AG09319 (cell line): ENCODE measurements at places on chromosomes 1 and 21.

DNA sequence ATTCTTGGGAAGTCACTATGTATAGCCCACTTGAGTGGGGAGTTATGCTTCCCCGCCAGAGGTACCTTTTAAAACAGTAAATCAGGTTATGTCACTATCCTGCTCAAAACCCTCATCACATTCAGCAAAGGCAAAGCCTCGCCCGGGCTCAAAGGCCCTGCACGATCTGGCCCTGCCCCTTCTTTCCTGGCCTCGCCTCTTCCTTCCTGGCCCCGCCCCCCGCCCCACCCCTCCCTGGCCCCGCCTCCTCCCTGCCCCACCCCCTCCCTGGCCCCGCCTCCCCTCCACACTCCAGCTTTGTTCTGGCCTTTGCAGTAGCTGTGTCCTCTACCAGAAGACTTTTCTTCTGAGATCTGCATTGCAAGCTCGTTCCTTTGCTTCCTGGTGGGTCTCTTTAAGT lies 6.6 kb downstream of the LDLRAD2 start:
- DNase-seq = no peak

- DNase-seq = no peak
These were observed 65.2 kb upstream of the ST6GALNAC5 start for GRCh38 chr1:76802094-76802493.

- no peak for DNase-seq
These were observed 150.2 kb upstream of the ARHGEF16 start for GRCh38 chr1:3304246-3304645.

DNA sequence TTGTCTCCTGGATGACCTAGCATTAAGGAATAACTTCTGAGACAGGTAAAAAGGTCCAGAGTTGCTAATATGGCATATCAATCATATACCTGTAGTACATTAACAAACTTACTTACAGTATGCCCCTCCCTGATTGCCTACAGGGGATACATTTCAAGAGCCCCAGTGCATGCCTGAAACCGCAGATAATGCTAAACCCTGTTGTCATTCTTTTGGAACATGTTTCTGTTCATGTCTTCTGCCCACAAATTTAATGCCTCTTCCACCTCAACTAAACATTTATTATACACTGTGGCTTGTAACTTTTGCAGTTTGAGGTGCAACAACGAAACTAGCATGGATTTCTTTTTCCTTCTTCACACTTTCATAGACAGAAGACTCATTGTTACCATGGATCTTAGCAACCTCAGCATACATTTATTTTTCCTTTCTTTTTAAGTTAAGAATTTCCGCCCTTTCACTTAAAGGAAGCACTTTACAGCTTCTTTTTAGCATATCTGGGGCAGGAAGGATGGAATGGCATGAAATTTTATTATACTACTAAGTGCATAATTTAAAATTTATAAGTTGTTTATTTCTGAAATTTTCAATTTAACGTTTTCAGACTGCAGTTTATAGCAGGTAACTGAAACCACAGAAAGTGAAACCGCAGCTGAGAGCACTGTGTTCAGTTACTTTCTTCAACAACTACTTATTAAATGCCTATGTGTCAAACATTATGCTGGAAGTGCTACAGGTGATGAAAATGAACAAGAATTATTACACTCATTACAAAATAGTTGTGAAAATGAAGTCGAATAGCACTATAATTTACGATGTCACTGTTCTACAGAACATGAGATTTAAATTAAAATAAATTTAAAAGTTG lies 25.3 kb downstream of the F13B start:
- DNase-seq = no peak

- DNase-seq = no peak
These were observed 57.9 kb downstream of the RNF187 start for GRCh38 chr1:228544921-228545591.

DNA sequence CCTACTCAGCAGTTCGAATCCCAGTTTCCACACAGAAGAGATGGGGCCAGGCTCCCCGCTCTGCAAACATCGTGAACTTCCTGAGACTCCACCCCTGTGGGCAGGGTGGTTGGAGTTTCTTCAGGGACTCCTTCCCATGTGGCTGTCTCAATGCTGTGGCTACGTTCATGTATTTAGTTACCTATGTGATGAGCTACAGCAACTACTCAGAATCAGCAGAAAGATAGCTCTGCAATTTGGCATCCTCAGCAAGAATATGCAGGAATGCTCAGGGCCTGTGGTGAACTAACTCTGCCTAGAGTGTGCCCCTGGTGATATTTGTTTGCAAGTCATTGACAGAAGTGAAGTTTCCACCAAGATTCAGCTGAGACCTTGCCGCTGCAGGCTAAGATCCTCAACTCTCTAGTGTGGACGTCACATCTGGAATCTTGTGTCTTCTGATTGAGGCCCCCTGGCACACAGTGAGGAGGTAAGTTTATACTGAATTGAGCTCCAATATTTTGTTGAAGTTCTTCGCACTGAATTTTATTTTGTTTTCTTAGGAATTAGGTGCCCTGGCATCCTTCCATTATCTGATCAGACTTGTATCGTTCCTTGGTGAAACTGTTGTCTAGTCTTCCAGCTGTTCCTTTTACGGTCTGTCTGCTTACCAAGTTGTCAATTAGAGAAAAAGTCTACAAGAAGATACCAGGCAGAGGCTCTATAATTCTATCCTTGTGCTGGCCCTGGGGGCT lies 8.2 kb upstream of the GLRX2 start:
- DNase-seq = no peak

DNA sequence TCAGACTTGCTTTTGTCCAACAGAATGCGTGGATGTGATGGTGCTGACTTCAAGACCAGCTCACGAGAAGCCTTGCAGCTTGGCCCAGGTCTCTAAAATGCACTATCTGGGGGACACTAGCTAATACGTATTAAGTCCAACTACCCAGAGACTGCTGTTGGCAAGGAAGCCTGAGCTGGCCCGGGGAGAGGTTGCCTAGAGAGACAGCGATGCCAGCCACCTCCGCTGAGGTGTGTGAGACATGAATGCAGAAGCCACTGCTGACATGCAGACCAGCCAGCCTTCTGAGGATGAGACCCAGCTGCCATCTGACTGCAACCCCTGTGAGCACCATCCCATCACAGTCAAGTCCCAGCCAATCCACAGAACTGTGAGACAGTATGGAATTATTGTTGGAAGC lies 32.5 kb downstream of the THAP3 start:
- no peak for DNase-seq

DNA sequence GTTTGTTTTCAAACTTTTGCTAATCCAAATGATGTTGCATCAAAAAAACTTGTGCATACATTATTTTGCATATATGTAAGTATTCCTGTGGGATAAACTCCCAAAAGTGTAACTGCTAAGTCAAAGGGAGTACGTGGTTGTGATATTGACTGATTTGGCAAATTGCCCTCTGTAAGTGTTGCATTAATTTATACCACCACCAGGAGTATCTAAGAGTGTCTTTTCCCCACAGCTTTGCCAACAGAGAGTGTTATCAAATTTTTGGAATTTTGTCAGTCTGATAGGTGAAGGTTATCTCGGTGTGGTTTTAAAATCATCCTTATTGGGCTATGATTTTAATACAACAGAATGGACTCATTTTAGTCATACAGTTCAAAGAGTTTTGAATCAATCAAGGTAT lies 30.1 kb upstream of the PARP1 start:
- no peak for DNase-seq

- no peak for DNase-seq
These were observed 626 bp downstream of the CXADR start for GRCh38 chr21:17513214-17514123.

DNA sequence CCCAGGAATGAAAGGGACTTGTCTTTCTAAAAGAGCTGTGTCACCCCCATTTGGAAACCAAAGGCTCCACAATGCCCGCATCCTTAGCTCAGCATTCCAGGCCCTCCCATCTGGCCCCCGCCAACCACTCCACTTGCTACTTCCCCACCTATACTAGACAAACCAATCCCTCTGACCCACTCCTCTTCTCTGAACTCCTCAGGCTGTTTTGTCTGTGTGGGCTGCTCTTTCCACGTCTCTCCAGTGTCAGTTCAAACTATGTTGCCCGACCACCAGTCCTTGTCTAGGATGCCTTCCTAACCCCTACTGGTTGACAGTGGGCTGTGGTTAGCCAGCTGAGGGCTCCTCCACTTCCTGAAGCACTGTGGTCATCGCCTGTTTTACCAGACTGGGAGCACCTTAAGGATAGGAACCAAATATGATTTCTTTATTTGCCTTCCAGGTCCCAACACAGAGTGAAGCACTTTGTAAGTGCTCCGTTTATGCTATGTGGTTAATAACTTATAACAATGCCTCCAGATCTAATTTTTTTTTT lies 8.1 kb upstream of the COA7 start:
- no peak for DNase-seq

DNA sequence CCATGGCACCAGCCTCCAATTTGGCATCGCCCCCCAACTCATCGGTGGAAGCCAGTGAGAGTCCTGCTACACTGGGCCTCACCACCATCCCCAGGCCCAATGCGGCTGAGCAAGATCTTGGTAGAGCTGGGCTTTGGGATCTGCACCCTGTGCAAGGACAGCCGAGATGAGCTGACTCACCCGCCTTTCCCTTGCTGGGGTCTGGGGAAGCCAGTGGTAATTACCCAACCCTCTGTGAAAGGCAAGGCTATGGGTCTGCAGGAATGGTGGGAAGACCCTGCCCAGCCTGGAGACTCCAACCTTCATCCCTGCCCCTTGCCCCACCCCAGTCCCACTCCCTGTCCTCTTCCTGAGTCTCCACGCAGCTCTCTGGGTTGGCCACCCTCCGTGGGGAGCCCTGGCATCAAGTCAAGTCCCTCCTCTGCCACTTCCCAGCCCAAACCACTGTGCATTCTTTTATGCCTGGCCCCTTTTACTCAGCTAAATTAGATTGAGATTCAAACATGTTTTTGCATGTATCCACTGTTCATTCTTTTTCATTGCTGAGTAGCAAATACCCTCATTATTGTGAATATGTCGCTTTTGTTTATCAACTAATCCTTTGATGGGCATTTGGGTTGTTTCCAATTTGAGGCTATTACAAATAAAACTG lies 8.8 kb downstream of the SMCP start:
- DNase-seq = no peak

GRCh38 chr1:17116643-17117042 lies 2.6 kb downstream of the PADI2 start:
- DNase-seq = no peak

DNA sequence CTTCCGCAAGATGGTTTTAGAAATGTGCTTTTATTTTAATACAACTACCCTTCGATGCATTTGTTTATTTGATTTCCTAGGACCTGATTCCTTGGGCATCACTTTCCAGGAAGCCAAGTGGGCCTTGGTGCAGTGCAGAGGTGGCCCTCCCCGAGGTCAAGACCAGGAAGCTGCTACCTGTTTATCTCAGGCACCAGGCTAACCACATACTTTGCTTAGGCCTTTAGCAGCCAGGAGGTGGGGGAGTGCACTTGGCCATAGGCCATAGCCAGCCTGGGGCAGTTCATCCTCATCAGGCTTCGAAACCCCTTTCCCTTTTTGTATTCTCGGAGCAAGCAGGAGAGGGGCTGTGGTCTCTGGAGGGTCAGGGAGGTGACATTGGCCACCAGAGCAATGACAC lies 45.4 kb downstream of the SMYD2 start:
- DNase-seq = no peak

- no peak for DNase-seq
These were observed 38.5 kb downstream of the CRB1 start for GRCh38 chr1:197306381-197307062.

DNA sequence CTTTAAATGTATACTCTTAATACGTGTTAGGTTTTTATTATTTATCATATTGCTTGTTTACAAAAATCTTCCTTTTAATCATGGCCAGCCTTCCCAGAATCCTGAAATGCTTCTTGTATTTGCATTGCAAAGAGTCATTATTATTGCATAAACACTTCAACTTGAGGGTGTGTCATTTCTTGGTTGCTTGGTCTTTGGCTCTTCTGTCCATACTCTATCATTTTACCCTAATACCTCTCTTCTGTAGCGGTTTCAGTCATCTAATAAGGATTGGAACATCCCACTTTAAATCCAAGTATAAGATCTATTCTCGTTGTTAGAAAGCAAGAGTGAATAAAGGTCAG lies 200.6 kb upstream of the CACYBP start:
- no peak for DNase-seq

- DNase-seq = no peak
These were observed 22.7 kb upstream of the TRIM67 start for GRCh38 chr1:231139125-231139649.

DNA sequence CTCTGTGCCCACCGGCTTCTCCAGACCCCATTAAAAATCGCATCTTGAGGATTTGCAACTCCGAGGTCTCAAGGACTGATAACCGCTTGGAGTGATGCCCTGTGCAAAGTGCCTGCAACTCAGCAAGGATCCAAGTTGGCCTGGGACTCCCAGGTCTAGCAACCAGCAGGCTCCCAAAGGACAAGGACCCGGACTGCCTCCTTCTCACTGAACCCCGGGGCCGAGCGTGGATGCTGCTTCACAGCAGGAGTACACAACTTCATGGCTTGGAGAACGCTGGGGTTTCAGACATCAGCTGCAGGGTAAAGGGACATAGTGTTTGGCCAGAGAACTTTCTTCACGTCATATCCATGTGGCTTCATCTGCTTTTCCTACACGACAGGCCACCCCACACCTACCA lies 65.2 kb downstream of the ATP5PO start:
- no peak for DNase-seq

DNA sequence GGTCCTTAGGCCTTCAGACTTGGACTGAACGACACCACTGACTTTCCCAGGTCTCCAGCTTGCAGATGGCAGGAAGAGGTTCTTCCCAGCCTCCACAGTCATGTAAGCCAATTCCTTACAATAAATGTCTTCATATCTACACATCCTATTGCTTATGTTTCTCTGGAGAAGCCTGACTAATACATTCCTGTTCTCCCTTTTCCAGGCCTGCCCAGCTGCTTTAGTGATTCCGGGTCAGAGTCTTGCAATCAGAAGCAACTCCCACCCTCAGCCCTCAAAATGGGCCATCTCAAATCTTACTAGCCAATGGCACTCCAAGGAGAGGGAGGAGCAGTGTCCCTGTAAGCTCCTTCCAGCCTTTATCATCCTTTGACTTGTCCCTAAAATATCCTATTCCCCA lies 16.4 kb upstream of the CPT2 start:
- DNase-seq = no peak

DNA sequence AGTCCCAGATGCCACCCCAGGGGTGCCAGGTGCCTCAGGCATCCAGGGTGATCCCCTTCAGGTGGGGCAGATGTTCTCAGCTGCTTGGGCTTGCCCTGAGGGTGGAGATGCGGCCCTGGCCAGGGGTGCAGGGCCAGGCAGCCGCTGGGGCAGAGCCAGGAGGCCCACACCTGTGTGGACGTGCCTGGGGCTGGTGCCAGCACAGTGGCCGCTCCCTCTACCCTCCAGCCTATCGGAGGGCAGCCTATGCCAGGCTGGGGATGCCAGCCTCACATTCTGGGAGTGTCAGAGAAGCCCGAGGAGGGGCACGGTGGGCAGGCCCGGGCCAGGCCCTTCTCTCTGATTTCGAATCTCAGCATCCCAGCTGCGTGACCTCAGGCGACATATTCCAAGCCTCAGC lies 96.5 kb upstream of the WNT4 start:
- no peak for DNase-seq

DNA sequence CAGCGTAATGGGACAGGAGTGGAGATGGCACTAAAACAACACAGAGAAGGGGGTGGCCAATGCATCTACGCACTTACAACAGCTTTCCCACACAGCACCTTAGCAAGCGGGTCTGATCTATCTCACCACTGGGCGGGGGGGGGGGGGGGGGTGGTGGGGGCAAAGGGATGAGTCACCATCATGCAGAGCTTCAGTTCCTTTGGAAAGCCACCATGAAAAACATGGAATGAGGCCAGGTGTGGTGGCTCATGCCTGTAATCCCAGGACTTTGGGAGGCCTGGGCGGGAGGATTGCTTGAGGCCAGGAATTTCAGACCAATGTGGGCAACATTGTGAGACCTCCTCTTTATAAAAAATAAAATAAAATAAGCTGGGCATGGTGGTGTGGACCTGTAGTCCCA lies 47.2 kb downstream of the KLHDC7A start:
- no peak for DNase-seq
